ENCODE measurements at places on chromosomes 16 and 17.

- no peak for DNase-seq
These were observed 25.3 kb downstream of the CMIP start for GRCh38 chr16:81469710-81470535.

- no peak for DNase-seq
These were observed 85.6 kb downstream of the OMG start for GRCh38 chr17:31211352-31212012.

- no peak for DNase-seq
These were observed 670 bp downstream of the RPS2 start for GRCh38 chr16:1963806-1964505.

DNA sequence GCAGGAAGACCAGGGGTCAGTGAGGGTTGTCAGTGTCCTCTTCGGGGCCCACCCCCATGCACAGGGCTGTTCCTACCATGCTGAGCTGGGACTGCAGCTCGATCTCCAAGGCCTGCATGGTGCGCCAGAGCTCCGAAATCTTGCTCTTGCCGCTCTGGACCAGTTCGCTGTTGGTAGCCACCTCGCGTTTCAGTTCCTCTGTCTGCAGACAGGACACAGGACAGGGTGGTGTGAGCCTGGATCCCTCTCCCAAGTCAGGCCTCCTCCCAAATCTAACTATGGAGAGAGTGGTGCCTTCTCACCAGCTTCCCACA lies 90.9 kb downstream of the GOSR1 start:
- DNase-seq, result no peak

DNA sequence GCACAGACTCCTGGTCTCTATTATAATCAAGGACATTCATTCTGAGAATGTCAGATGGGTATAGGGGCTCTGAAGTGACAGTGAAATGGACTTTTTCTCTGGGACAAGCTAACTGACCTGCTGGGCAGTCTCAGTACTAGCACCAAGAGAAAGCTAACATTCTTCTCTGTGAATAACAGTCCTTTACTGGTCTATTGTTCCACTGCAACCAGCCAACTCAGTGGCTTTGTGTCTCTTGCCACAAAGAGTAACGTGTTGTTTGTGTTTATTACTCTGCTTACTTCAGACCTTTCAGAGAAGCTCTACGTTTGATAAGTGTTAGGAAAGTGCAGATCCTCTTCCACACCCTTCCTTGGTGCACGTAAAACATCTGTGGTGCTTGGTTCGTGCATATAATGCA lies 61.5 kb upstream of the BCAR1 start:
- DNase-seq, result no peak

DNA sequence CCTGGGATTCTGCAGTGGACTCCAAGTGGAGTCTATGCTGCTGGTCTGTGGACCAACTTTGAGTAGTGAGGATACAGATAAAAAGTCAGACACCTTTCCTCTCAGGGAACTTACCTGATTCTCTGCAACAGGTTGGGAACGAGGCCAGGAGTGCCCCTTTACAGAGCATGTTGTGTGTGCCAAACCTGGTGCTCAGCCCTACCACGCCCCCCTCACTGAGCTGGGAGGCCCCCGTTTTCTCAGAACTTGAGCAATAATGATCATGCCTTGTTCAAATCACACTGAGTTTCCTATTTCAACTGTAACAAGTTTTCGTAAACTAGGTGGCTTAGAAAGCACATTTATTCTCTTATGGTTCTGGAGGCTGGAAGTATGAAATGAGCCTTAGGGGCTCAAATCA lies 182.0 kb downstream of the COPRS start:
- no peak for DNase-seq

DNA sequence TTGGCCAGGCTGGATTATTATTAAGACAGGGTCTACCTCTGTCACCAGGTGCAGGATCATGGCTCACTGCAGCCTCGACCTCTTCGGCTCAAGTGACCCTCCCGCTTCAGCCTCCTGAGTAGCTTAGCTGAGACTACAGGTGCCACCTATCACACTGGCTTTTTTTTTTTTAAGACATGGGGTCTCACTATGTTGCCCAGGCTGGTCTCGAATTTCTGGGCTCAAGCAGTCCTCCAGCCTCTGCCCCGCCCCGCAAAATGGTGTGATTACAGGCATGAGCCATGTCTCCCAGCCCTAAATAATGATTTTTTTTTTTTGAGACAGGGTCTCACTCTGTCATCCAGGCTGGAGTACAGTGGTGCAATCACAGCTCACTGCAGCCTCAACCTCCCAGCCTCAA lies 5.8 kb downstream of the OVCA2 start:
- DNase-seq, result no peak

- DNase-seq, result no peak
These were observed 11.8 kb downstream of the HASPIN start for GRCh38 chr17:3735515-3735914.

GRCh38 chr16:5019775-5020174 lies 14.0 kb downstream of the NAGPA start:
- no peak for DNase-seq

DNA sequence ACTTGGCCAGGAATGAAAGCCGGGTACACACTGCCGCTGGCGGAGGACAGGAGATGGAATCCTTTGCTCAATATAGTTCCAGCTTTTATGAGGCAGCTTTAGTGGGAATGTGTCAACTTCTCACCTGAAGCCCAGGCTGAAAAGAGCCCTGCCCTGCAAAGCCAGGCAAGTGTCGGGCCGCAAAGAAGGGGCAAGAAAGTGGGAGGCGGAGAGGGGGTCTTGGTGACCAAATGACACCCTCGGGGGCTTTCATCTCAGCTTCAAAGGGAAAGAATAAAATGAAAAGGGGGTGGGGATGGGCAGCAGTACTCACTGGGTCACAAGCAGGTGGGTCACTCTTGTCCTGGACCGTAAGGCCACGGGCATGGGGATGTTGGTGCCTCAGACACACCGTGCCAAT lies 62.9 kb downstream of the C16orf95 start:
- no peak for DNase-seq

DNA sequence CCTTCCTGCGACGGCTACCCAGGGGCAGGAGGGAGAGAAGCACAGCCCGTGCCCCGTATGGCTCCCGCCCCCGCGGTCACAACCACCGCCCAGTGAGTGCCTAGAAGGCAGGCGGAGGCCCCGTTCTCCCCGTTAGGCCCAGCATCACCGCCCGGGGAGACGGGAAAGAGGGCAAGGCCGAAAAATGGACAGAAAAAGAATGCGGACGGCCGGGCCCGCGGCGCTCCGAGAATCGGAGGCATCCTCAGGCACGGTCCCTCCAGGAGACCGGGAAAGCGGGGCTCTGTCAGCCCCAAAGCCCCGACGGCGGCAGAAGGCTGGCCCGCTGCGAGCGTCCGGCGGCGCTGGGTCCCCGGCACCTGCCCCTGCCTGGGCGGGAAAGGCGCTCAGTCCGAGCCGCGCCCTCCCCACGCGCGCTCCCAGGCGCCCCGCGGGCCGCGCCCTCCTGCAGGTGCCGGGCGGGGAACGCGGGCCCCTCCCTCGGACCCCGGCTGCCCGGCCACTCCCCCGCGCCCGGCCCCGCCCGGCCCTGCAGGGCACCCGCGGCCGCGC lies 407 bp downstream of the MCRIP1 start:
- no peak for DNase-seq

DNA sequence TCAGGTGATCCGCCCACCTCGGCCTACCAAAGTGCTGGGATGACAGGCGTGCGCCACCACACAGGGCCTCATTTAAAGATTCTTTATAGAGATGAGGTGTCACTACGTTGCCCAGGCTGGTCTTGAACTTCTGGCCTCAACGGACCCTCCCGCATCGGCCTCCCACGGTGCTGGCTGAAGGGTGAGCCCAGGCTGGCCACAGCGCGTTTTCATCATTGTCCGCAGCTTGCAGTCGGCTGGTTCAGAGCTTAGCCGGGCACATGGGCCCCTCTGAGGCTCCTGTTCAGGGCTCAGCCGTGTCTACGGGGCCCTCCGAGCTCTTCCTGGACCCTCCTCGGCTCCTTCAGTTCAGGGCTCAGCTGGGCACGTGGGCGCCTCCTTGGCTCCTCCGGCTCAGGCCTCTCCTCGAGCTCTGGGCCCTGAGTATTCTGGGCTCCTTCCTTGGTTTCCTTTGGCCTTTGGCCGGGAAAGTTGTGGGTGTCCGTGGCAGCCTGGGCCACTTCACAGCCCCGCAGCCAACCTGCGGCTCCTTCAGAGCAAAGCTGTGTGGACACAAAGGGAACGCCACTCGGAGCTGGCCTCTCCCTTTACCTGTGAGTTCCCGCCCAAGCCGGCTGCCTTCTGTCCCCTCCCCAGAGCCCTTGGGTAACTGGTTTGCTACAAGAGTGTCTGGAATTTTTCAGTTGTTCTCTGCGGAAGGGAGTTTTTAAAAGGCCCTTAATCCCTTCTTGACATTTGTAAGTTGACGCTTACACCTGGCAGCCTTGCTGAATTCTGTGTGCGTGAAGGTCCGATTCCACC lies 1.2 kb upstream of the MSLN start:
- no peak for DNase-seq

DNA sequence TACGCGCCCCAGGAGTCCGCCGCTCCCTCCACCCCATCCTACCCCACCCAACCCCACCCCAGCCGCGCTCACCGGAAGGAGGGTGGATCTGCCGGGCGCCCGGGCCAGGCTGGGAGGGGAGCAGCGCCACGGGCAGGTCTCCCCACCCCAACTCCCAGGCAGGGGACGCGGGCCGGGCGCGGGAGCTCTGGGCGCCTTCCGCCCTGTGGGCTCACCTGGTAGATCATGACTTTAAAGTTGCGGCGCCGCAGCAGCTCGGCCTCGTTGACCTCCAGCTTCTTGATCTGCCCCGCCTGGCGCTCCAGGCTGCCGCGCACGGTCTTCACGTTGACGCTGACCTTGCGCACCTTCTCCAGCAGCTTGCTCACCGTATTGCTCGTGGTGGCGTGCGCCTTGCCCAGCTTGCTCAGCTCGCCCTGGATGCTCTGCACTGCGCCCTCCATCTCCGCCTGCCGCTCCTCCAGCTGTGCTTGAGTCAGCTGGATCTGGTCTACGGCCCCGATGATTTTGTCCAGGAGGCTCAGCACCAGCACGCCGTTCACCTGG lies 571 bp downstream of the CAVIN1 start:
- DNase-seq, result no peak

- DNase-seq, result no peak
These were observed 5.8 kb upstream of the MYADML2 start for GRCh38 chr17:81952792-81953228.

DNA sequence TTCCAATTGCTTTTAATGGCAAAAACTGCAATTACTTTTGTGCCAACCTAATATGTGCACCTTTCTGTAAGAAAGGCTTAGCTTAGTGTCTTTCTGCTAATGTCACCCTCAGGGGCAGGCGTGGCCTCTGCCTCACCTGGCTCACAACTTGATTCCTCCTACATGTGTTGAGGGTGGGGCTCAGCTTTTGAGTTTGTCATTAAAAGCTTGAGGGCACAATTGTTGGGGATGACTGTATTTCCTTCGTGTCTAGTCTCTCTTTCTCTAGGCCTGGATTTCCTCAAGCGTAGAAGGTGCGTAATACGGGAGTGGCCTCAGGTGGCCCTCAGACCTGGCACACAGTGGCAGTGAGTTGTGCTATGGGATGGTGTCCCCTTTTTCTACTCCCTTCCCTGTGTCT lies 94.4 kb downstream of the CLEC16A start:
- no peak for DNase-seq

- no peak for DNase-seq
These were observed 25.0 kb downstream of the WNT9B start for GRCh38 chr17:46876353-46876887.

DNA sequence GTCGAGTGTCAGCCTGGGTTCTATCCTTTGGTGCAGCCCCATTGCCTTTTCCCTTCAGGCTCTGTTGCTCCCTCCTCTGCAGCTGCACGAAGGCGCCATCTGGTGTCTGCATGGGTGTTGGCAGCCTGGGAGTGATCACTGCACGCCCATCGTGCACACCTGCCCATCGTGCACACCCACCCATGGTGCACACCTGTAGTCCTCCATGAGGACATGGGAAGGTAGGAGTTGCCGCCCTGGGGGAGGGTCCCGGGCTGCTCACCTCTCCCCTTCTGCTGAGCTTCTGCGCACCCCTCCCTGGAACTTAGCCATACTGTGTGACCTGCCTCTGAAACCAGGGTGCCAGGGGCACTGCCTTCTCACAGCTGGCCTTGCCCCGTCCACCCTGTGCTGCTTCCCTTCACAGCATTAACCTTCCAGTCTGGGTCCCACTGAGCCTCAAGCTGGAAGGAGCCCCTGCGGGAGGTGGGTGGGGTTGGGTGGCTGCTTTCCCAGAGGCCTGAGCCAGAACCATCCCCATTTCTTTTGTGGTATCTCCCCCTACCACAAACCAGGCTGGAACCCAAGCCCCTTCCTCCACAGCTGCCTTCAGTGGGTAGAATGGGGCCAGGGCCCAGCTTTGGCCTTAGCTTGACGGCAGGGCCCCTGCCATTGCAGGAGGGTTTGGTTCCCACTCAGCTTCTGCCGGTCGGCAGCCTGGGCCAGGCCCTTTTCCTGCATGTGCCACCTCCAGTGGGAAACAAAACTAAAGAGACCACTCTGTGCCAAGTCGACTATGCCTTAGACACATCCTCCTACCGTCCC lies 2.9 kb downstream of the CTRL start:
- no peak for DNase-seq

- no peak for DNase-seq
These were observed 59.7 kb downstream of the ABCC6 start for GRCh38 chr16:16163571-16163970.

GRCh38 chr16:64151990-64152767 lies 969.7 kb downstream of the CDH11 start:
- DNase-seq, result no peak

GRCh38 chr17:17978481-17979424 lies 6.1 kb downstream of the DRC3 start:
- no peak for DNase-seq

DNA sequence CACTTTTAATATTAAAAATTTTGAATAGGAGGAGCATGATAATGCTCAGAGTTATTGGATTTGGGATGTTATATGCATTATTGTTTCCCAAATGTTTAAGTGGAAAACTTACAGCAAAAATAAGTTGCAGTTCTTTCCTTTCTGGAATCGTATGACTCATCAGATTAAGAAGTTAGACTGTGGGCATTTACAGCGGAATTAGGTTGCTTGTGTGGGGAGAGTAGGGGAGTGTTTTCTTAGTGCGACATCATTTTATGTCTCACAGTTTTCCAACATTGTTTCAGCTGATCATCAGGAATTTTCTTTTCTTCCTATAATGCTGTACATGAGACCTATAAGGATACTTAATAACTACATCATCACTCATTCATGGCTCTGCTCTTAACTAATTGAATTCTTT lies 1631.8 kb downstream of the CDH8 start:
- no peak for DNase-seq

- no peak for DNase-seq
These were observed 208.5 kb downstream of the STX8 start for GRCh38 chr17:9367156-9367555.

- no peak for DNase-seq
These were observed 10.9 kb upstream of the COL1A1 start for GRCh38 chr17:50212121-50212843.

DNA sequence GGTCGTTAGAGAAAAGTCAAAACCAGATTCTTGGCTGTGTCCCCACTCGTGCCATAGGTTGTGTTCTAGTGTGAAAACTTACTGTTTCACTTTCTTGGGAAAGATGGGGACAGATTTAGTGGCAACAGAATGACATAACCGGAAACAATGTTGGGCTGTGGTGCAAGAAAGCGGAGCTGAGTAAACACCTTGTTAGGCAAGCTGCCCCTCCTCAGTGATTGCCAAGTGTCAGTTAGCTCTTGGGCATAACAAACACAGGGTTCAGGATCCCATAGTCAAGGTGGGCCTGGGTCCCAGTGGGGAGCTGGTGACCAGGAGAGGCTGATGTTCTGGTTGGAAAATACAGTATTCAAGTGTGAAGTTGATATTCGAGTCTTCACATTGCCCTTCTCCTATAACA lies 15.4 kb downstream of the UBN1 start:
- DNase-seq, result no peak
